ENCODE measurements at places on chromosomes 13 and 19. TPM values are rescaled to one million over a fixed set of nuclear protein-coding genes. Genes with fewer than 3 reads are reported as not detected.

The ZAR1L gene
- total RNA-seq = not detected

The ASF1B gene
- 36.1 TPM for total RNA-seq

GRCh38 chr13:101875717-101876393 lies 423.4 kb downstream of the ITGBL1 start:
- H3K4me3 ChIP-seq = no peak overlapping the region
- no peaks in the 10 kb centered on the region for H3K36me3 ChIP-seq
- no peak for DNase-seq
- no peak overlapping the region for H3K27ac ChIP-seq
- H3K4me1 ChIP-seq = no peaks in the 10 kb centered on the region

GRCh38 chr13:41811588-41812021 lies 149.3 kb downstream of the VWA8 start:
- H3K27ac ChIP-seq = no peak overlapping the region
- H3K27me3 ChIP-seq = no peaks in the 10 kb centered on the region
- no peak overlapping the region for H3K4me3 ChIP-seq
- no peak for DNase-seq

DNA sequence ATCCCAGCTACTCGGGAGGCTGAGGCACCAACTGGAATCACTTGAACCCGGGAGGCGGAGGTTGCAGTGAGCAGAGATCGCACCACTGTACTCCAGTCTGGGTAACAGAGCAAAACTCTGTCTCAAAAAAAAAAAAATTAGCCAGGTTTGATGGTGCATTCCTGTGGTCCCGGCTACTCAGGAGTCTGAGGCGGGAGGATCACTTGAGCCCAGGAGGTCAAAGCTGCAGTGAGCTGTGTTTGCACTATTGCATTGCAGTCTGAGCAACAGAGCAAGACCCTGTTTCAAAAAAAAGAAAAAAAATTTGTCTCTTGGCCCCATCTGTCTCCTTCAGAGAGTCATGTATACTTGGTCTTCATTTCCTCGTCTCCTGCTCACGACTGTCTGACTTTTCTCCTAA lies 1.6 kb downstream of the CCDC97 start:
- no peak overlapping the region for H3K27ac ChIP-seq
- H3K4me1 ChIP-seq = peaks cover 40% of the 10 kb centered on the region
- no peaks in the 10 kb centered on the region for H3K27me3 ChIP-seq
- DNase-seq = no peak

All from thymus (tissue), 14 donors.